NCI-H187 treated with DMSO at 0.1 percent for 48 hours (cell line): ENCODE measurements at places on chromosomes 11 and 22.

DNA sequence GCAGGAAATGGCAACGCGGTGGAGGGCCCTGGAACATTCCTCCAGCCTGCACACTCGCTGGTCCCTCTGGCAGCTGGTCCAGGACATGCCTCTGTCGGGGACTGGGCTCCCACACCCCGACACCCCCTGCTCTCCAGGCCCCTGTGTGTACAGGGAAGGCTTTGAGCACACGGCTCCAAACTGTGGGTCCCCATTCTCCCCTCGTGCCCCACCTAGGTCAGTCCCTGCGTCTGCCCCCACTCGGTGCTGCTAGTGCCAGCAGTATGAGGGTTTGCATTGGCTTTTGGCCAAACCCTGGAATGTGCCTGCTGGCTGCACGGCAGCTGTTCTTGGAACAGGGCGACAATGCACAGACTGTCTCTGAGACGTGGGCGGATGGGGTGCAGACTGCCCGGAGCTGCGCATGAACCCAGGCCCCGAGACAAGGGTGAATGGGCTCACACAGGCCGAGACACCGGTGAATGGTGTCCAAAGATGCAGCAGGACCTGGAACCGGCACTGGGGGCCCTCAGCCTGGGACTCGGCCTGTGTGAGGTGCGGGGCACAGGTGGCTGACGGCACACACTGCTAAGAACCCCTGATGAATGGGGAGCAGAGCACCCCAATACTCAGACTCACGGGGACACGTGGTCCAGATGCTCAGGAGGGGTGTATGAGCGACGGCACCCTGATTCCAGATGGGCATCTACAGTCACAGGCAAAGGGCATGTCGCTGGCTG is 7.5 kb upstream of the SYT8 start:
- DNase-seq, result no peak

DNA sequence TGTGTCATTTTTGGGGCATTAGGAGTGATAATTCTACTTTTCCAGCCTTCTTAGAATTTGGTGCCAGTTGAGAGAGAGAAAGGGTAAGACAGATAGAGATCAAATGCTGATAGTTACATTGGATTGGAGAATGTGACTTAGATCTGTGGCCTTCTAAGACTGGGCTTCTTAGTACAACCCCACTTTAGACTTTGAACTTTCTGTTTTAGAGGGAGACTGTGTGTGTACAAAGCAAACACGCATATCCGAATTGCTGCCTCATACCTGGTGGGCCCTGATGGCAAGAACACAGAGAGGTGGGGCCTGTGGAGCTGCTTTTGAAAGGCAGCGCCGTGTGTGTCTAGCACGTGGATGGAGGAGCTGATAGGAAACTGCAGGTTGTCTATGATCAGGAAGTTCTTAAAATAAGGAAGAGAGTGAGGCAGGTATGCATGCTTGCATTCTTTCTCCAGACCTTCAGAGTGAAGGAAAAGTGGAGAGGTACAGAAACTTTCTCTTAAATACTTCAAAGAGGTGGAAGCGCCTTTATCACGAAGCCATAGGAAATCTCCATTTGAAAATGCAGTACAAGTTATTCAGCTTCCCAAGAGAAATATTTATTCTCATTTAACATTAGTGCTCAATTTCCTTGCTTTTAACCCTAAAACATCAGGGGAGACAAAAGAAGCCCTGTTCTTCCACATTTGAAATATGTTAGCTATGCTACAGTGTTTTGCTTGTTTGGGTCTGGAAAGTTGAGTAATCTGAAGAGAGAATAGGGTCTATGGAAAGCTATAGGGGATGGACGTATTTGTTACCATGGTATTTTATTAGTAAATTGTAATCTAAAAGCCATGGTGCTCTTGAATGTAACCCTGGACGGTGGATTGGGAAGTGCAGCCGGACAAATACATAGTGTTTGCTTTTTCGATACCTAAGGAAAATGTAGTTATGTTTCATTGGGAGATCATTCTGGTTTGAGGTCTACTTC is 13.7 kb downstream of the PDHX start:
- DNase-seq, result no peak

DNA sequence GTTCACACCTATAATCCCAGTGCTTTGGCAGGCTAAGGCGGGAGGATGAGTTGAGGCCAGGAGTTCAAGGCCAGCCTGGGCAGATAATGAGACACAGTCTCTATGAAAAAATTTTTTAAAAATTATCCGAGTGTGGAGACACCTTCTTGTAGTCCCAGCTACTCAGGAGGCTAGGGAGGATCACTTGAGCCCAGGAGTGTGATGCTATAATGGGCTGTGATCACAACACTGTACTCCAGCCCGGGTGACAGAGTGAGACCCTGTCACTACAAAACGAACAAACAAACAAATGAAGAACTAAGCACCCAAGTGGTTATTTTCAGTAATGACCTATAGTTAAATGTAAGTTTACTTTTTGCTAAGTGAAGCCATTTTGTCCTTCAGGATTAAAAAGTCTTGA is 32.3 kb downstream of the ANO5 start:
- no peak for DNase-seq

DNA sequence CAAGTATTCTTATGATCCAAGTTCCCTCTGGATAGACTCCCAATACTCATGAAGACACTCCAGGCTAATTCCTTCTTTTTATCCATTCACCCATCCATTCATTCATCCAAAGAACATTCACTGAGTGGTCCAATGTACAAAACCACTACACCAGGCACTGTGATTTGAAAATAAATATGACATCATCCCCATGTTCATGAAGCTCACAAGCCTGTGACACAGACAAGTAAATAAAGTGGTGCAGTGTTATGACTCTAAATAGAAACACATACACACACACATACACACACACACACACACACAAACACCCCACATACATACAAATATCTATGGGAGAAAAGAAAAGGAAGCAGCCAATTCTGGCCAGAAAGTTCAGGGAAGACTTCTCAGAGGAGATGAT is 35.5 kb downstream of the MTMR2 start:
- DNase-seq, result no peak
